Activated T-cell treated with anti-CD3 and anti-CD28 coated beads, Interleukin-2, amount 50 U/mL, for 24 hours (primary cell): ENCODE measurements at places on chromosomes 3 and 15.

- DNase-seq, result no peak
Measured at GRCh38 chr3:108036984-108037741, 53.7 kb downstream of the CD47 start.

GRCh38 chr3:195455789-195456188 lies 13.0 kb upstream of the ACAP2 start:
- no peak for DNase-seq

DNA sequence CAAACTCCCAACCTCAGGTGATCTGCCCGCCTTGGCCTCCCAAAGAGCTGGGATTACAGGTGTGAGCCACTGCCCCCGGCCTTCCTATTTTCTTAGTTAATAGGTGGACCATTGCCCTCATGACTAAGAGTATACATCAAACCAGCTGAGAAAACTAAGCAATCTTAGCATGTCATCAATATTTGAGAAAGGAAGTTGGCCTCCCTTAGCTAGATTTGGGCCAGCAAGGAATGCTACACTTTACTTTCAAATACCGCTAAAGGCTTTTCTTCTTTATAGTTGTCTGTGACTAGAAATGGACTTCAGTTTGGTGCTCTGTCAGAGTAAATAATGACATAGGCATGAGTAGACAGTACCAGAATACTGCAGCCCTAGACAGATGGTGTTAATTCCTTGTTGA lies 199.3 kb downstream of the GAP43 start:
- no peak for DNase-seq

DNA sequence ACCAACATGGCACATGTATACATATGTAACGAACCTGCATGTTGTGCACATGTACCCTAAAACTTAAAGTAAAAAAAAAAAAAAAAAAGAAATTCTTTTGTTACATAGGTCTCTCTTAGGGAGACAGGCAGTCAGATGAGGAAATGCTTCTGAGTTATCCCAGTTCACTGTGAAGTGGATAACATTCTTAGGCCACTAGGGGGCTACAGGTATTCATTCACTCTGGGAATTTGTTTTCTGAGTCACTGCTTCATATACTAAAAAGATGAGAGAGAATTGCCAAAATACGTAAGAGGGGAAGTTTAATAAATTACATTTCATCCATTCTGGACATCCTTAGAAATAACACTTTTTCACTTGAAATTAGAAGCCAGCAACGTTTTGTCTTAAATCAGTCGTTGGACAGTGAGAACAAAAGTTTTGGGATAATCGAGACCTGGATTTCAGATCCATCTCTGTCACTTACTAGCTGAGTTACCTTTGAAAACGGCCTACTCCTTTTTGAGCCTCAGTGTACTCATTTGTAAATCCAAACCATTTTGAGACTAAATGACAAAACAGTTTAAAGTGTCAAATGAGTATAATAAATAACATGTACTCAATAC lies 738.4 kb upstream of the ALCAM start:
- no peak for DNase-seq

- DNase-seq, result no peak
Measured at GRCh38 chr3:152836269-152836668, 1.3 kb downstream of the P2RY1 start.
